Activated CD4-positive, alpha-beta T cell treated with anti-CD3 and anti-CD28 coated beads for 1 hour (primary cell): ENCODE measurements at places on chromosomes 1 and 21.

GRCh38 chr1:155651861-155652661 is 36.5 kb downstream of the YY1AP1 start:
- no peak for DNase-seq

- DNase-seq: no peak
Observed at GRCh38 chr1:89728381-89728780, 92.5 kb upstream of the LRRC8D start.

DNA sequence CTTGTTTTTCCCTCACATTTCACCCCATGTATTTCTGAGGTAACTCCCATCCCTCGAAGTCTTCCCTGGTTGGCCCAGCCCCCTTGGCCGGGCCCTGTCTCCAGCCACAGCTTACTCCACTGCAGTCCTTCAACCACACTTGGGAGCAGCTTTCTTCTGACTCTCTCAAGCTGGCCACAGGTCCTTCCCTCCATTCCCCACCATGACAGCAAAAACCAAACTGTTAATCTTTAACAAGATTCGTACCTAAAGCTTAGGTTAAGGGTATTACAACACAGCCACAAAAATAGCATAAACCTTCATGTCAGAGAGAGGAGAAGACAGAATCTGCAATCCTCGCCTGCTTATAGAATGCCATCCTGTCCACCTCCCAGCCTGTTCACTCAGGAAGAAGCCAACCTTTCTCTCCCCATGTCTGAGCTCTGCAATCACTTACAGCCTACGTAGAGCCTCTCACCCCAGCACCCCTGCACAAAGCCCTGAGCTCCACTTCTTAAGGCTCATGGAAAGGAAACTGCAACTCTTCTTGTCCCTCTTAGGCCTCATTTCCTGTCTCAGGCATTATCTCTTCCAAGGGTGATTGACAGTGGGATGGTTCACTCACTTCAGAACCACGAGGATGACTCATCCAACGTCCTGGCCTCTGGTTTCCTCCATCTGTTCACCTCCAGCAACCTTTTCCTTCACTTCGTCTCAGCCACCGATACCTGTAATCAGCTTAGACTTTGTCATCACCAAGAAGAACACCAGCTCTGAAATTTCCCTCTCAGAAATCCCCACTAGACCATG is 72.8 kb downstream of the CD2 start:
- DNase-seq: peak; percentile 25

- no peak for DNase-seq
Observed at GRCh38 chr1:241840164-241840563, 7.8 kb upstream of the EXO1 start.

DNA sequence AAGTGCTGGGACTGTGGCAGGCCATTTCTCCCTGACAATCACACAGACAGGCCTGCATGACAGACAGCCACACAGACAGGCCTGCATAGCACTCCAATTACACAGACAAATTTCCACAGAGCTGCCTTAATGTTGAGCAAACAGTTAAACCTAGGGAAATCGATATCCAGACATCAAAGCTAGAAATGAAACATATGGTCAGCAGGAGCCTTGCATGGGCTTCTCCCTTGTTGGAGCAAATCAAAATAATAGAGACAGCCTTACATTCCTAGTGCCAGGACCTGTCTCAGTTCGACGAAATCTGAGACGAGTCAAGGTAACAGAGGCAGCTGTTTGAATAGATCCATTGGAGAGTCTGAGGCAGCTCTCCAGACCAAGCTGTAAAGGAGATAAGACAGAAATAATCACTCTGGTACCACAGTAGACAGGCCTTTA is 42.4 kb downstream of the OLFML3 start:
- no peak for DNase-seq

DNA sequence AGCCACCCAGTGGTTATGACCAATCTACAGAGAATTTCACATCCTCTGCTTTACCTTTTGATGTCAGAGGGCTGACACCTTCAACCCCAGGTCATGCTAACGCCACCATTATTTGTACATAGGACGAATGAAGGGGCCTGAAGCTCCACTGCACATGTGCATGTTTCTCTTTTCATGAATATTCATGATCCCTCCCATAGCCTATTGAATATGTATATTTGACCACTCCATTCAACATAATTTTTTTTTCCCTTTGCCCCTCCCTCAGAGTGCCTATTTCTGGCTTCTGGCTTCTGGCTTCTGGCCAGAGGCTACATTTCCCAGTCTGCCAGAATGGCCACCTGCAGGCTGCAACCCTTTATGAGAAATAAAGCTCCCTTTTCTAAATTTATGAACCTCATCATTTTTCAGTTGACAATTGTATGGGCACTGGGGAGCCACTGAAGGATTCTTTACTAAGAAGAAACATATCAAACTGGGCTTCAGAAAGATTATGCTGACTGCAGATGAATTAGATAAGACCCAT is 406.7 kb downstream of the SIPA1L2 start:
- DNase-seq: no peak

- no peak for DNase-seq
Observed at GRCh38 chr1:184854036-184854435, 99.4 kb upstream of the EDEM3 start.

DNA sequence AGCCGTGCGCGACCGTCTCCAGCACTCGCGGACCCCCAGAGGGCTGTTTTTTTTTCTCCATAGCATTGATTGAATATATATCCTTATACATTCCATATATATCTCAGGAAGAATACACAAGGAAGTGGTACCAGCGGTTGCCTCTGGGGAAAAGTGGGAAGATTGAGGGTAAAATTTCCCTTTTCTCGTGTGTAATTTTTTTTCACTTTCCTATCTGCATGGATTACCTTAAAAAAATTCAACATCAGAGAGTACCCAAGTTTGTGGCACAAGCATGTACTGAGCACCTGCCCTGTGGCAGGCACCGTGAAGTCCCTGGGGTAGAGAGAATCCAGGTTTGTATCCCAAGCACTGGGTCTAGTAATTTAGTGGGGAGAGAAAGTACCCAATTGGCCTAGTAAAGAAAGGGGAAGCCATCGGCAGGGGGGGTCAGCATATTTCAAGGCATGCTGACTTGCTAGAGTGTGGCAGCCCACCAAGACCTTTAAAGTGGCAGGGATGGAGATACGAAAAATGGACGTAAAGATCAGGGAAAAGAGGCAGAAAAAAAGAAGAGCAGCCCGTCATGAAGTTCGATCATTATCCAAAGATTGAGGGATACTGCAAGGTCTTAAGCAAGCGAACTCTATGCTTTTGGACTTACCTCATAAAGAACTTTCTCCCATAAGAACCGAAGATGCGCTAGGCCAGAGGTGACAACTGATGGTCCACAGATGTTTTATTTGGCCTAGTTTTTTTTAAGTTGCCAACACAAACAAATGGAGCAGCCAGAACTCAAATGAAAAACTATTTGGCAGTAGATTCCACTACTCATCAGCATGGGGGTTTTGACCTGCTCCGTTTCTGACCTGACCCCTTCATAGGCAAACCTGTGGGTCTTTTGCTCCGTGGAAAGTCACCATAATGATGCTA is 1.5 kb upstream of the HMGN1 start:
- no peak for DNase-seq

GRCh38 chr1:3740042-3740441 is 12.2 kb upstream of the CCDC27 start:
- DNase-seq: no peak

GRCh38 chr1:227124473-227124872 is 184.4 kb downstream of the COQ8A start:
- DNase-seq: no peak

DNA sequence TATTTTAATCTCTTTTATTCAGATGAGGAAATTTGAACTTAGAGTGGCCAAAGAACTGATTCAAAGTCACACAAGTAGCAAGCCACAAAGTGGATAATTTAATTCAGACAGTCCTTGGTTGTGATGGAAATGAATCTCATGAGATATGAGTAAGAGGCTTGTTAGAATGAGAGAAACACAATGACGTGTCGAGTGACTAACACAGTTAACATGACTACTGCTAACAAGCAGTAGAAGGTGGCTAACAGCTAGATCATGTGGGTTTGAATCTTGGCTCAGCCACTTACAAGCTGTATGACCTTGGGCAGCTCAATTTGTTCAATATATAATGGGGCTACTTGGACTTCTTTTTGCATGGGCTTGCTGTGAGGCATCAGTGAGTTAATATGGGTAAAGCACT is 104.5 kb upstream of the LMO4 start:
- DNase-seq: no peak

DNA sequence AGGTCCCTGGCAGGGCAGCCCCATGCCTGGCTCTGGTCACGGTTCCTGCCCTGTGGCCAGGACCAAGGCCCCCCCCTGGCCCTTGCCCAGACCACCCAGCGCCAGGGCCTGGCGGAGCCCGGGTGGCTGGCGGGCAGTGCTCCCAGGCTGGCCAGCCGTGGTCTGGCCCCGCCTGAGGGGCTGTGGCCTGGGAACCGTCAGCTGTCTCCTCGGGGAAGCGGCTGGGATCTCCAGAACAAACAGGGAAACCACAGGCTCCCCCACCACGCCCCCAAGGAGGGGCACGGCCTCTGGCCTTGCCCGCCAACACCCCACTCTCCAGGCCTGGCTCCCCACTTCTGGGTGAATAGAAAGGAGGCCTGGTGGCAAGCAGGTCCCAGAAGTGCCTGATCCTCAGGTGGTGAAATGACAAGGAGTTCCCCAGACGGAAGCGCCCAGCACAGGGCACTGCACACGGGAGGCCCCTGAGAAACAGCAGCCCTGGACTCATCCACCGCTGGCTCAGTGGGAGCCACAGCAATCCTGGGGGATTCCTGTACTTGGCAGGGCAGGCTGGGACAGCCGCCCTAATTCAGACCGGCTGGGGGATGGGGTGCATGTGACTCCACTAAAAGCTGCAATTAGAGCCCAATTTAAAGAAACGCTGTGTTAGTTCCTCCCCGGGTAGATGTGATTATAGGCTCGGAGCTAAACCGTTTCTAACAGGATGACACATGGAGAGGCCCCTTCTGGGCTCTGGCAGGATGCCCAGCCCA is 78.9 kb downstream of the RAP1GAP start:
- DNase-seq: no peak

GRCh38 chr1:27594564-27595510 is 9.1 kb downstream of the AHDC1 start:
- no peak for DNase-seq

GRCh38 chr21:40819071-40819900 is 27.7 kb downstream of the DSCAM start:
- no peak for DNase-seq

- no peak for DNase-seq
Observed at GRCh38 chr1:103527331-103527730, 1.8 kb downstream of the RNPC3 start.

- no peak for DNase-seq
Observed at GRCh38 chr1:46802901-46803574, 4.2 kb downstream of the CYP4B1 start.

GRCh38 chr1:197902454-197903195 is at the start of gene C1orf53:
Gene C1orf53, plus strand, starts transcription at chr1:197902630. Its CDS starts 20 bp downstream, at chr1:197902650.
- peak; percentile 56 for DNase-seq

- DNase-seq: no peak
Observed at GRCh38 chr1:27148591-27148990, 6.3 kb downstream of the SLC9A1 start.

DNA sequence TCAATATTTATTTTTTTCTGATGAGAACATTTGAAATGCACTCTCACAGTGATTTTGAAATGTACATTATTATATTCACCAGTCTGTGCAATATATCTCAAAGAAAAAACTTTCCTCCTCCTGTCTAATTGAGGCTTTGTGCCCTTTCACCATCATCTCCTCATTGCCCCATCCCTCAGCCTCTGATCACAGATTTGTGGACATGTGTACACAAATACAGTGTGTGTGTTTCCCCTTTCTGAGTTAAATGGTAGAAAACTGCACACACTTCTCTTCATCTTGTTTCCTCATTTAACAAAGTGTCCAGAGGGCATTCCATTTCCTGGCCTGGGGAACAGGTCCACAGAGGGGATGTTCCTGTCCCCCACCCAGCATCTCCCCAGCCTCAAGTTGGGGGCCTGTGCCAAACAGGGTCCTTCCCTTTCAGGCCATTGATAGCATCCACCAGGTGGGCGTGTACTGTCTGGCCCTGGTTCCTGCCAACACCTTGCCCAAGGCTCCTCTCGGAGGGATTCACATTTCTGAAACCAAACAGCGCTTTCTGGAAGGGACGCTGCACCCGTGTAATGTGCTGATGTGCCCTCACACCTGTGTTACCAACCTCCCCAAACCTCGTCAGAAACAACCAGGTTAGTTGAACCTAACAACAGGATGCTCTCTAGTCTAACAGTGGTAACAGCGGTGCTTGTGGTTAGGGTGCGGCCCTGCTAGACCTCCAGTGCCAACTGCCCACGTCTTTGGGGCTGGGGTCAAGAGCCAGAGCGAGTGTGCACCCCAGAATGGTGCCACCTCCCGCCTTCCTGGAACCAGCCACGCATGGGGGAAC is 54.6 kb downstream of the S100B start:
- peak; percentile 42 for DNase-seq

DNA sequence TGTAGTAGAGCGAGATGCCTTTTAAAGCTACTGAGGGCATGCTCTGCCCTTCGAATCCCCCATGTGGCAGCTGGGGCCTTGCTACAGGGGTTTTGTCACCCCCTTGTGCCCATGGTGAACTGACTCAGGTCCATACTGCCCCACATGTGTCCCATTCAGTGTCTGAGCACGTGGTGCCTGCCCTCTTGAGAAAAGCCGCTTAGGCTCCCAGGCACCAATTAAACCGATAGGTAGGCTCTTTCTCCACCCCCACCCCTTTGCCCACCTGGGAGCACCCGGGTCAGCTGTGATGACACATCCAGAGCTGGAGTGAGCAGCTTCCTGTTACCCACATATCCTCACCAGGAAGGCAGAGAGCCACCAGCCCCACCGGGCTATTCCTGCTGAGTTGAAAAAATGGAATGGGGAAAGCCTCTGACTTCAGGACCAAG is 30.5 kb downstream of the TMCC2 start:
- no peak for DNase-seq

GRCh38 chr1:81213279-81213678 is 587.5 kb upstream of the ADGRL2 start:
- DNase-seq: no peak
